Activated CD4-positive, alpha-beta T cell treated with anti-CD3 and anti-CD28 coated beads, Interleukin-2, amount 50 U/mL, for 48 hours (primary cell): ENCODE measurements at places on chromosomes 1 and 21.
A peak's percentile ranks its signal among the peaks of the same experiment; 100 is the strongest.

DNA sequence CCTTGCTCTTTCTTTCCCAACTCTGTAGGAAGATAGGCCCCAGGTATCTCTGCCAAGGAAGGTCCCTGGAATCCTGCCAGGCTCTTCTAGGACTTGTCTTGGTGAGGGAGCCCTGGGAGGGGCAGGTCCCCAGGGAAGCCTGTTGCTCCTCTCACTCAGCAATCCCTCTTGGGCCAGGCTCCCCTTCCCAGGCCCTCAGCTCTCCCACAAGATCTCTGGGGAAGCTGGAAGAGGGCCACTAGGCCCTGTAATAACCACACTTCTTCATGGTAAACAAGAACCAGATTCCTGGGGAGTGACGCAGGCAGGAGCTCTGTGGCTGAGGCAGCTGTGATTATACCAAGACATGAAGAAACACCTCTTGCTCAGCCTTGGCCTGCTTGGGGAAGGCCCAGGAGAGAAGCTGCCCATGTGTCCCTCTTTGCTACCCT is 9.9 kb upstream of the MAPKAPK2 start:
- DNase-seq, result no peak

DNA sequence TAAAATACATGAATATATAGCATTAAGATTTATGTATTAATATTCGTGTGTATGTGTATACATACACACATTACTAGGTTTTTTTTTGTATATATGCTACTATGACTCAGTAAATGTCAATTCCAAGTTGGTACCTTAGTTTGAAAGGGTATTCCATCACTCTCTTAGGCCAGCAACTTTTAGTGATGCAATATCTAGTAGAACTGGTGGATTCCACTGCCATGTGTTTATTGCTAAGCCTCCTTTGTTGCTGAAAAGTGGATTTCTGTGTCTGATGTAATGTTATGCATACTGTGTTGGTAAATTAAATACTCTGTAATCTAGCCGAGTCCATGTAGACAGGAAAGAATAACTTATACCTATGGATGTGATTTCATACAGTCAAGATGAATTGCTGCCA is 16.9 kb upstream of the COL11A1 start:
- DNase-seq, result no peak

- no peak for DNase-seq
These were observed 9.2 kb upstream of the HHIPL2 start for GRCh38 chr1:222557148-222557547.

GRCh38 chr1:62117018-62117750 is 77.5 kb upstream of the L1TD1 start:
- no peak for DNase-seq

- DNase-seq, result no peak
These were observed 244.7 kb upstream of the IRF2BP2 start for GRCh38 chr1:234854645-234855039.

DNA sequence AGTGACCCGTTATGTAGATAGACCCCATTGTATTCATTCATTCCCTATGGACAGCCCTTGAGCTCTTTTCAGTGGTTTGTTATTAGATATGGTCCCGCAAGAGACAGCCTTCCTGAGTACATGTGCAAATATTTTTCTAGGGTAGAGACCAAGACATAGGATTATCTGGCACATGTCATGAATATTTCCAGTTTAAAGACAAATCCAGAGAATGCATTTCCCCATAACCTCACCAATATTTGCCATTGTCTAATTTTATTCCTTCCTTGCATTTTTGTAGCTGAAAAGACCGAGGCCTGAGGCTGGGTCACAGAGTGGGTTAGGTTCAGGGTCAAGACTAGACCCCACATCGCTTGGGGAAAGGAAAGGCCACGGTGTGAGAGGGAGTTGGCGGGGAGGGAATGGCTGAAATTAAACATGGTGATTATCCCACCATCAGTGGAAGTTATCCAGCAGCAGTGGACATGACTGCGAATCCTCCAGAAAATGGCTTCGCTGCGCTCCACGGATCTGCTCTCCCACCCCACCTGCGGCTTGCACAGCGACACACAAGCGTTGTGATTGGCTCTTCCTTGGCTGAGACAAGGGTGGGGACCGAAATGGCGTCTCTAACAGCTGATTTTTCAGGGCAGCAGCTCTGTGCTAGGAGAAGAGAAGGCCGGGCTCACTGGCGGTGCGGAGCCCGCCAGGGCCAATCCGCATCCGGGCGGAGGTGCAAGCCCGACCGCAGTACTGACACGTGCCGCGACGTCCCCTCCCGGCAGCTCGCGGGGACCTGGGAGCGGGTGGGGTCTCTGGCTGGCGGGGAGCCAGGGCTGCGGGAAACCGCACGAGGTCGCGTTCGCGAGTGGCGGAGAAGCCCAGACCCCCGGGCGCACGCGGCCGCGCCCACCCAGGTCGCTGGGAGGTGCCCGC is 16.1 kb upstream of the STMN1 start:
- peak; percentile 57 for DNase-seq

GRCh38 chr1:1599030-1599934 is 653 bp downstream of the FNDC10 start:
- peak; percentile 35 for DNase-seq

- DNase-seq, result no peak
These were observed 28.2 kb upstream of the RABGAP1L start for GRCh38 chr1:174131032-174131638.

GRCh38 chr1:28577052-28577678 is 14.9 kb upstream of the RAB42 start:
- peak; percentile 59 for DNase-seq

DNA sequence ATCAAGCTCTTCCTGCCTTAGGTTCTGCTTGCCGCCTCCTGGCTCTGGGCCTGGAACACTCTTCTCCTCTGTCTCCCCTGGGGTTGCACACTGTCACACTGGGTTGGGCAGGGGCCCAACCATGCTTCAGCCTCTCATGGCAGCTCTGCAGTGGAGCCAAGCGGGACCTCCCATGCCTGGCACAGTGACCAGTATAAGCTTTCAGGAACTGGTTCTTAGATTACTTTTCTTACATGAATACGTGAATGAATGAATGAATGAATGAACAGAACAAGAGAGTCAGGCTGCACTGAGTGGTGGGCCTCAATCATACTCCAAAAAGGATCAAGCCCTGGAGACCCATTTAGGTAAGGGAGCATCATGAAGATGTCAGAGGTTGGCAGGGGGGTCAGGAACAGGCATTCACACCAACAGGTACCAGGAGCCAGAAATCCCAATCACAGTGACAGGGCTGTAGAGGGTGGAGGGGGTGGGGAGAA is 30.8 kb upstream of the TMEM125 start:
- DNase-seq, result no peak

- no peak for DNase-seq
These were observed 103.6 kb upstream of the IVNS1ABP start for GRCh38 chr1:185420588-185421081.

GRCh38 chr21:41643246-41643966 is 123.4 kb downstream of the RIPK4 start:
- no peak for DNase-seq

GRCh38 chr1:21184276-21184675 is 7.6 kb upstream of the EIF4G3 start:
- DNase-seq, result no peak

DNA sequence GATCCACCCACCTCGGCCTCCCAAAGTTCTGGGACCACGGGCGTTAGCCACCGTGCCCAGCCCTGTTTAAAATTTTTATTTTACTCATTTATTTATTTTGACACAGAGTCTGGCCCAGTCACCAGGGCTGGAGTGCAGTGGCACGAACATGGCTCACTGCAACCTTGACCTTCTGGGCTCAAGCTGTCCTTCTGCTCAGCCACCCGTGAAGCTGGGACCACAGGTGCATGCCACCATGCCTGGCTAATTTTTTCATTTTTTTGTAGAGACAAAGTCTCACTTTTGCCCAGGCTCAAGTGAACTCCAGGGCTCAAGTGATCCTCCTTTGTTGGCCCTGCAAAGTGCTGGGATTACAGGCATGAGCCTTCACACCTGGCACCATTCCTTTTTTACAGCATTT is 27.5 kb upstream of the DNAJC6 start:
- no peak for DNase-seq

DNA sequence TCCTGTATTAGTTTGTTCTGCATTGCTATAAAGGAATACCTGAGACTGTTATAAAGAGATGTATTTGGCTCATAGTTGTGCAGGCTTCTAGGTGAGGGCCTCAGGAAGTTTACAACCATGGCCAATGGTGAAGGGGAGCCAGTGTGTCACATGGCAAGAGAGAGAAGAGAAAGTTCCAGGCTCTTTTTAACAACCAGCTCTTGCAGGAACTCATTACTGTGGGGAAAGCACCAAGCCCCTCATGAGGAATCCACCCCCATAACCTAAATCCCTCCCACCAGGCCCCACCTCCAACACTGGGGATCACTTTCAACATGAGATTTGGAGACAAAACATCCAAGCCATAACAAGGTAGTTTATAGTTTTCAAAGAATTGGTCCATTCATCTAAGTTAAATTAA is 5.0 kb upstream of the MEAF6 start:
- no peak for DNase-seq

DNA sequence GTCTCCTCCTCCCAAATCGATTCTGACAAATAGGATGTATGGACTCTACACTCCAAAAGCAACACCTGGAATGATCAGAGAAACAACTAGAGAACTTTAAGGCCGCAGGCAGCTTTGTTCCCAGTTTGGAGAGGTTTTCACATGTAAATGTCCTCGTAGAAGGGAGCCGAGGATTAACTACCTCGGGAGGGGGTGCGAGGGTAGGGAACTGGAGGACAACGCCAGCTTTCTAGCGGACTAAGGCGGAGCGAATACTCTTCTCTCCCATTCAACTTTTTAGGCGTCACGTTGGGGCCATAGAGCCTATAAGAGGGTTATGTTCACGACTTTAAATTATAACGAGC is 1.2 kb downstream of the SCAF4 start:
- peak; percentile 24 for DNase-seq

- DNase-seq, result no peak
These were observed 24.1 kb upstream of the LBR start for GRCh38 chr1:225451840-225452515.

GRCh38 chr1:234707641-234708040 is 97.7 kb upstream of the IRF2BP2 start:
- no peak for DNase-seq

GRCh38 chr1:113935970-113936369 is 6.8 kb downstream of the HIPK1 start:
- no peak for DNase-seq

DNA sequence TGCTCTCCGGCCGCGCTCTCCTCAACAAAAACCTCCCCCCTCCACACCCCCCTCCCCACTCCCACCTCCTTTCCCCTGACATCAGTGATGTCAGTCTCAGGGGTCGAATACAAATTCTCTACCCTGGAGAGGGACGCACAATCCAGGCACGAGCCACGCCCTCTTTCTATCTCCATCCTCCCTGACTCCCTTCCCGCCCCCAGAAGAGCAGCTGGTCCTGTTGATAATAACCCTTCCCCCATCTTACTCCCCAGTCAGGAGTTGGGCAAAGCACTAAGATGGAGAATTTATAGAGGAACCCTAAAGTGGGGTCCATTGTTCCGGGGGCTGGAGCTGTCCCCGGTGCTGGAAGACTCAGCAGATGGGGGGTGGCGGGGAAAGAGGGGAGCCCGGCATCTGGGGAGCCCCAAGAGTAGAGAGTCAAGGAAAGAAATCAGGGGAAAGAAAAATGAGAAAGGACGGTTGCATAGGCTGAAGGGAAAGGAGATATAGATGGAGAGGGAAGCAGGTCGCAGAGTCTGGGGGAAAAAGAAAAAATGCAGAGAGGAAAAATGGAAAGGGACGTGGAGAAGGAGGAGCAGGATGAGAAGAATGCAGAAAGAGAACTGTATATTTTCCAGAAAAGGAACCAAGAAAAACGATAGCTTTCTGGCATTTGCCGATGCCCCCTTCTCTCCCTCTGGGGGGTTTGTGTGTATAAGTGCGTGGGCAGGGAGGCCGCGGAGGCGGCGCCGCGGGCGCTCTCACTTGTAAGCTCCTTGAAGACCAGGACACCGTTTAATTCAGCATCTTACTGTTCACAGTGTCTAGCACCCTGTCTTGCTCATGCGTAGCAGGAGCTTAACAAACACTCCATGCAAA is at the start of gene CELF3:
TSS of gene CELF3 (minus strand) at position 33 of the 861 bp plus-strand sequence. CDS start 783 bp downstream, outside the sequence.
- DNase-seq, result no peak

DNA sequence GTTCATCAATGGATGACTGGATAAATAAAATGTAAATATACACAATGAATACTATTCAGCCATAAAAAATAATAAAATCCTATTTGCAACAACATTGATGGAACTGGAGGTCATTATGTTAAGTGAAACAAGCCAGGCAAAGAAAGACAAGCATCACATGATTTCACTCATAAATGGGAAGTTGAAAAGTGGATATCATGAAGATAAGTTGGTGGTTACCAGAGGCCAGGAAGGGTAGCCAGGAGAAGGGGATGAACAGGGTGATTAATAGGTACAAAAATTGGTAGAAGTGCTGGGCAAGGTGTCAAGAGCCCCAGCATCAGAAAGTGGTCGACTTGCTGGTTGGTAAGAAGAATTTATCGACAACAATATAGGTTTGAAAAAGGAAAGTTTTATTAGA is 1.3 kb upstream of the PARK7 start:
- no peak for DNase-seq

DNA sequence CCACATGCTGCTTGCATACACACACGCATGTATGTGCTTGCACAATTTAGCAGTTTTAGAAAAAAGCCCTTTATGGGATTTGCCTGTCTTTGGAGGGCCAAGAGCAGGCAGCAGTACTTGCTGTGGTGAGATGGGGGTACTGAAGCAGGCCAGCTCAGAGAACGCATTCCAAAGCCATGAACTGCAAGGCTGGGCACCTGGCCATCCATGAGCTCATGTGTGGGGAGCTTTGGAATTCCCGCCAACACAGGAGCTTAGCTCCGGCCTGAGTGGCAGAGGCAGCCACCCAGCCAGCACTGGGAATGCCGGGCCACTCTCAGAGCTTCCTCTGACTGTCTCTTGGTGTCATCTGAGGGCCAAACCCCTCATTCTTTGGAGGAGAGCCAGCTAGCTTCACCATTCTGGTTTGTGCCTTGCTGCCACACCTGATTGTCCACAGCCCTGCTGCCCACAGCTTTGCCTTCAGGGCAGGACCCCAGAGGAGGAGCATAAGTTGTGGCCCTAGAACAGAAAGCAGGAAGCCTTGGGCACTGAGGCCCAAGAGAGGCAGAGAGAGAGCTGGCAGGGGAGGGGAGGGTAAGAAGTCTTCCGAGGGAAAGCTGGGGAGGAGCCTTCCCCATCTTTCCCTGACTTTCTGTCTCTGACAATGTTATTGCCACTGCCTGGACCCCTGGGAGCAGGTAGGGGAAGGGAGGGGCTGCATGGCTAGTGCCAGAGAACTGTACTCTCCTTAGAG is 92.1 kb upstream of the POU3F1 start:
- no peak for DNase-seq

- no peak for DNase-seq
These were observed 35.4 kb downstream of the TCP10L start for GRCh38 chr21:32549886-32550285.

DNA sequence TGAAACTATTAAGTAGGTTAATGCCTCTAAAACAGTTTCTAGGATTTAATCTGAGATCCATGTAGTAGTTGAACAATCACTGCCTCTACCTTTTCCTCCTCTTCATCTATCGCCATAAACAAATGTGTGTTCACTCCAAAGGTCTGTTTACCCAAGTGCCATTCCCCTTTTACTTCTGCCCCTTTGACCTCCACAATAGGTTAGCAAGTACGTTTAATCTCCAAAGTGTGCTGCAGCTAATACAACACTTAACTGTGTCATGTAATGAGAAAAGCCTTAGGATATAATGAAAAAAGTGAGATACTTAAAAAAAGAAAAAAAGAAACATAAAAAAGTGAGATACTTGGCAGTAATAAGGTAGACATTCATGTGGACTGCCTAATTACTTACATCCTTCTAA is 28.2 kb downstream of the GPBP1L1 start:
- no peak for DNase-seq

- DNase-seq, result peak; percentile 12
These were observed 56.4 kb downstream of the AHCTF1 start for GRCh38 chr1:246875041-246876026.
